ENCODE measurements at places on chromosomes 6 and 20. TPM values are rescaled to one million over a fixed set of nuclear protein-coding genes. Genes with fewer than 3 reads are reported as not detected.

DNA sequence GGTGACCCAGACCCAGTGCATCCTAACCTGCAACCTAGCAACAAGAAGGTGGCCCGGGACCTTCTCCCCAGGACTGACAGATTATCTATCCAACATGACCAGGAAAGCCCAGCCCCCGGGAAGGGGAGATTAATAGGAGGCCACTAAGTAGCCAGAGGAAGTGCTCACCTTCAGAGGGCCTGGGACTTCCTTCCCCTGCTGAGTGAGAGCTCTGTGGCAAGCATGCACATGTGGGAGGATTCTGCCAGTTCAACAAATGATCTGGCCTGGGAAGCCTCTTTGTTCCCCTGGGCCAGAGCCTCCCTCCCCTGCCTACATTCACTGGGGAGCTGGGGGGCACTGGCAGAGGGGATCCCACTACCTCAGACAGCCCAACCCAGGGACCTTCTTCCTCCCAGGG is 39.6 kb downstream of the SHLD1 start:
- no peak for DNase-seq
- H3K4me3 ChIP-seq = no peak overlapping the region
- H3K4me1 ChIP-seq = peaks cover 19% of the 10 kb centered on the region
- no peaks in the 10 kb centered on the region for H3K27me3 ChIP-seq

- no peak for DNase-seq
- no peaks in the 10 kb centered on the region for H3K27me3 ChIP-seq
- peak overlapping the region; percentile 93 for H3K27ac ChIP-seq
- peaks cover 32% of the 10 kb centered on the region for H3K36me3 ChIP-seq
- peaks cover 47% of the 10 kb centered on the region for H3K4me1 ChIP-seq
Measured at GRCh38 chr6:31663126-31663960, 1.5 kb downstream of the GPANK1 start.

GRCh38 chr6:159874435-159874834 is 16.4 kb upstream of the MAS1 start:
- H3K27ac ChIP-seq = no peak overlapping the region
- no peaks in the 10 kb centered on the region for H3K36me3 ChIP-seq
- no peaks in the 10 kb centered on the region for H3K27me3 ChIP-seq
- H3K4me1 ChIP-seq = no peaks in the 10 kb centered on the region
- no peak overlapping the region for H3K4me3 ChIP-seq

DNA sequence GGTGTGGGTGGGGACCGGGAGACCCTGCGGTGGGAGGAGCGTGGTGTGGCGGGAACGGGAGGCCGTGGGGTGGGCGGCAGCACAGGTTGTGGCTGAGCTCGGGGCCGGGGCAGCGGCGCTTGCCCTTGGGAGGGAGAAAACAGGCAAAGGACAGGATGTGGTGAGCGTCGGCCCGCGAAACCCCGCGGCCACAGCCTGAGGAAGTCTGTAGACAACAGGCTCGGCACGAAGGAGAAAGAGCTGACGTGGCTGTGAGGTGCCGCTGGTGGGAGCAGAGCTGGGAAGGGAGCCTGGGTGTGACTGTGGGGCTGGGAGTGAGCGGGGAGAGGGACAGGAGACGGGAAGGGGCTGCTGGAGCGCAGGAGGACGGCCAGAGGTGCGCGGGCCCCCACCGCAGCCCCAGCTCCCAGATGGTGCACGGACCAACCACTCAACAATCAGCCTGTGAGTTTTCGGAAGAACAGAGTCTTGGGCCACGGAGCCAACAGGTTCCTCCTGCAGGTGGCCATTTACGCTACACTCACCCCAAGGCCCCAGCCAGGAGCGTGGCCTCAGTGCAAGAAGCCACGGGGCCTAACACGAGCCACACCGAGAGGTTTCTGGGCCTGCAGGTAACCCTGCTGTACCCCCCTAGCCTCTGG is 202.8 kb downstream of the DLL1 start:
- no peaks in the 10 kb centered on the region for H3K27me3 ChIP-seq
- H3K4me3 ChIP-seq = no peak overlapping the region
- H3K4me1 ChIP-seq = peaks cover 8% of the 10 kb centered on the region
- H3K36me3 ChIP-seq = no peaks in the 10 kb centered on the region
- H3K27ac ChIP-seq = peak overlapping the region; percentile 24

The C6orf163 gene
- 2.1 TPM for total RNA-seq

DNA sequence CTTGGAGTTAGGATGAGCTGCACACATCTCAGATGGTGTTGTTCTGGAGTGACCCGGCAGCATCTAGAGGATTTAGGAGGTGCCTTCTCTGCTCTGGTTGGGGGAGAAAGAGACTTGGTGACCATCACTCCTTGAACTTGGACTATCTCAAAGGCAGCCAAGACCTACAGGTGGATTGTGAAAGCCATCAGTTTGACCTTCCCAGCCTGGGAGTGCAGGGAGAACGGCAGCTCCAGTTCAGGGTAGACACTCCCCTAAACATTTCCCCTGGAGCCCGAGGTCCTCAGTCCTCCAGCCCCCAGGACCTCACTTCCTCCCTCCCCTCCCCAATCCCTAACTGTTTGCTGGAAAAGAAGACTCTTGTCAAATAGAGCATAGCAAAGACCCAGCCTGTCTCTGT is 128.7 kb upstream of the ARMC2 start:
- H3K4me3 ChIP-seq = no peak overlapping the region
- peaks cover 10% of the 10 kb centered on the region for H3K4me1 ChIP-seq
- H3K27ac ChIP-seq = no peak overlapping the region
- no peaks in the 10 kb centered on the region for H3K36me3 ChIP-seq

The UBE2J1 gene
- total RNA-seq = 42.7 TPM

- H3K4me1 ChIP-seq = no peaks in the 10 kb centered on the region
- no peaks in the 10 kb centered on the region for H3K27me3 ChIP-seq
- H3K27ac ChIP-seq = no peak overlapping the region
- DNase-seq = no peak
- no peaks in the 10 kb centered on the region for H3K36me3 ChIP-seq
Measured at GRCh38 chr6:98467902-98468301, 366.5 kb upstream of the POU3F2 start.

DNA sequence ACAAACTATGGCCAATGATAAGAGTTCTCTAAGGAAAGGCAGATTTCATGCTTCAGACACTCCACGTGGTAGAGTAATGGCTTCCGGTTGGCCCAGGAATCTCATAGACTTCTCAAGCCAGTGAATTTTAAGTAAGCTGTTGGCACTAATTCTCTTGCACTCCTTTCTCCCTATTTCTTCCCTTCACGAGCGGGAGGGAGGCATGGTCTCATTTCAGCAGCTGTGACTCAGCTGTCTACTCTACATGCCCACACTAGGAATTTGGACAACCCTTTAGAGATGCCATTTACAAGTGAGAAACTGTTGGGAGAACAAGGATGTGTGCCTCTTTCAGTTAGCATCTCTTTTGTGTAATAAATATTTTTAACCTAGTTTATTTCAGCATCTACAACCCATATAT is 107.7 kb downstream of the PTPRK start:
- H3K4me1 ChIP-seq = no peaks in the 10 kb centered on the region
- no peaks in the 10 kb centered on the region for H3K36me3 ChIP-seq
- DNase-seq = no peak
- H3K27ac ChIP-seq = no peak overlapping the region
- H3K4me3 ChIP-seq = no peak overlapping the region
- no peaks in the 10 kb centered on the region for H3K27me3 ChIP-seq

- no peak overlapping the region for H3K4me3 ChIP-seq
- no peaks in the 10 kb centered on the region for H3K4me1 ChIP-seq
- peaks cover 74% of the 10 kb centered on the region for H3K36me3 ChIP-seq
- H3K27ac ChIP-seq = no peak overlapping the region
- H3K27me3 ChIP-seq = no peaks in the 10 kb centered on the region
Measured at GRCh38 chr6:136579800-136580199, 29.6 kb upstream of the MAP7 start.

The ZBTB12 gene
- total RNA-seq = 3.5 TPM

DNA sequence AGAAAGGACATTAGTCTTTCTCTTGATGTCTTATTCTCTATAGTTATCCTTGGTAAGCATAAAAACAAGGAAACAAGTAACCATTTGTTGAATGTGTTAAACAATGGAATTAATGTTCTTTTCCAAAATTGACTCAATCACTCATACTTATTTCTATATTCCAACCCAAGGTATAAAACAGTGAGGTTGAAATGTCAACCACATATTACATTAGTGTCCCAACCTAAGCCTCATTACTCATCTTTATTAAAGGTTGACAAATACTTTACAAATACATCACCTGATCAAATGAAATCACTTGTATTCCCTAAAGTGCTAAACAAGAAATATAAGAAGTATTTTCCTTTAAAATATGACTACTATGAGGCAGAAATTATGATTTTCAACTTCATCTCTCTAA is 100.5 kb downstream of the ASCC3 start:
- no peaks in the 10 kb centered on the region for H3K36me3 ChIP-seq
- DNase-seq = no peak
- H3K27ac ChIP-seq = no peak overlapping the region
- no peaks in the 10 kb centered on the region for H3K27me3 ChIP-seq
- no peak overlapping the region for H3K4me3 ChIP-seq
- no peaks in the 10 kb centered on the region for H3K4me1 ChIP-seq

GRCh38 chr6:40353197-40353966 is 233.8 kb downstream of the LRFN2 start:
- H3K36me3 ChIP-seq = no peaks in the 10 kb centered on the region
- no peak overlapping the region for H3K4me3 ChIP-seq
- H3K27me3 ChIP-seq = no peaks in the 10 kb centered on the region
- no peak for DNase-seq
- no peaks in the 10 kb centered on the region for H3K4me1 ChIP-seq
- H3K27ac ChIP-seq = no peak overlapping the region

GRCh38 chr6:154705471-154706113 is 27.6 kb upstream of the SCAF8 start:
- H3K4me1 ChIP-seq = no peaks in the 10 kb centered on the region
- DNase-seq = no peak
- no peaks in the 10 kb centered on the region for H3K27me3 ChIP-seq
- no peaks in the 10 kb centered on the region for H3K36me3 ChIP-seq
- no peak overlapping the region for H3K27ac ChIP-seq

- H3K36me3 ChIP-seq = no peaks in the 10 kb centered on the region
- peak overlapping the region; percentile 52 for H3K27ac ChIP-seq
- peaks cover 31% of the 10 kb centered on the region for H3K4me1 ChIP-seq
- H3K4me3 ChIP-seq = peak overlapping the region; percentile 46
- peak; percentile 88 for DNase-seq
Measured at GRCh38 chr6:30102970-30103871, 9.7 kb downstream of the TRIM31 start.

- H3K36me3 ChIP-seq = peaks cover 34% of the 10 kb centered on the region
- H3K27ac ChIP-seq = no peak overlapping the region
- DNase-seq = no peak
- peaks cover 15% of the 10 kb centered on the region for H3K4me1 ChIP-seq
- H3K27me3 ChIP-seq = no peaks in the 10 kb centered on the region
Measured at GRCh38 chr6:167970230-167970629, 27.2 kb upstream of the KIF25 start.

DNA sequence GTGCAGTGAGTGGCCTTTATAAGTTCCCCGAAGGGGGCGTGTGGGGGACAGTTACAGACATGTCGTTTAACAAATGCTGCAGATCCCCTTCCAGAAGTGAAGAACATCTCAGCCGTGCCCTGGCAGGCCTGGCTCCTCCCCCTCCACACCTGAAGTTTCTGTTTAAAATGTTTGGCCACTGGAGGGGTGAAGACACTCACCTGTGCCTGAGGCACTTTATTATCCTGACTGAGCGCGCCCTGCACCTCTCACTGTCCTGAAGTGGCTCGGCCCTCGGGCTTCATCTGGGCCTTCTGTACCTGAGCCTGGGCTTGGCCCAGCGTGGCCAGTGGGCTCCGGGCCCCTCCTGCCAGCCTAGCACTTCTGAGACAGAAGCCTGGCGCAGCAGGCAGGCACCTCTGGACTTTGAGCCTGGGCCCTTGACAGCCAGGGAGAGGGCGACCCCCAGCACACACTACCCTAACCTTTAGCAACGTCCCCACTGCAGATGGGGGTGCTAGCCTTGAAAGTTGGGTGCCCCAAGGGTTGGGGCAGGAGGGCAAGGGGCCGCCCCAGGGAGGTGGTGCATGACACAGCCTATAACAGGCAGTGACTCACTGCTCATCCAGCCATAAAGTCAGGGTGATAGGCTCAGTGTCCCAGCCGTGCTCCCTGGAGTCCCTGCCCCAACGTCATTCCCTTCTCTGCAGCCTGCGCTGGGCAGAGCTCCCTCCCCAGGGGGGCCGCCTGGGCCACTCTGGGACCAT is 13.6 kb upstream of the GATA5 start:
- H3K27ac ChIP-seq = no peak overlapping the region
- H3K4me3 ChIP-seq = no peak overlapping the region
- DNase-seq = no peak
- H3K27me3 ChIP-seq = peaks cover 36% of the 10 kb centered on the region
- peaks cover 5% of the 10 kb centered on the region for H3K4me1 ChIP-seq
- no peaks in the 10 kb centered on the region for H3K36me3 ChIP-seq

GRCh38 chr6:134176264-134176975 is 124.0 kb upstream of the SLC2A12 start:
- peak overlapping the region; percentile 66 for H3K4me3 ChIP-seq
- H3K27ac ChIP-seq = peak overlapping the region; percentile 99
- H3K27me3 ChIP-seq = no peaks in the 10 kb centered on the region
- peaks cover 38% of the 10 kb centered on the region for H3K4me1 ChIP-seq
- peak; percentile 83 for DNase-seq

GRCh38 chr6:3233904-3234303 is 6.5 kb upstream of the TUBB2B start:
- H3K4me3 ChIP-seq = no peak overlapping the region
- no peak overlapping the region for H3K27ac ChIP-seq
- DNase-seq = no peak
- H3K4me1 ChIP-seq = peaks cover 20% of the 10 kb centered on the region

Data from upper lobe of right lung (tissue), 1 donor.